ENCODE measurements at places on chromosomes 6 and 20.
A peak's percentile ranks its signal among the peaks of the same experiment; 100 is the strongest.

DNA sequence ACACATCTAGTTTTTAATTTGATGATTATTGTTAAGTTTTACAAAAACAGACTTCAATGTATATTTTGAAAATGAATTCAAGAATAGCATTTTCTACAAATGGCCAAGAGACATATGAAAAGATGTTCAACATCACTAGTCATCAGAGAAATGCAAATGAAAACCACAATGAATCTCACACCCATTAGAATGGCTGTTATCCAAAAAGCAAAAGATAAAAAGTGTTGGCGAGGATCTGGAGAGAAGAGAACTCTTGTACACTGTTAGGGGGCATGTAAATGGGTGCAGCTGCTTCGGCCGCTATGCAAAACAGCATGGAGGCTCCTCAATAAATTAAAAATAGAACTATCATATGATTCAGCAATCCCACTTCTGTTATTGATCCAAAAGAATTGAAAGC lies 185.8 kb upstream of the CCN2 start:
- DNase-seq: no peak

DNA sequence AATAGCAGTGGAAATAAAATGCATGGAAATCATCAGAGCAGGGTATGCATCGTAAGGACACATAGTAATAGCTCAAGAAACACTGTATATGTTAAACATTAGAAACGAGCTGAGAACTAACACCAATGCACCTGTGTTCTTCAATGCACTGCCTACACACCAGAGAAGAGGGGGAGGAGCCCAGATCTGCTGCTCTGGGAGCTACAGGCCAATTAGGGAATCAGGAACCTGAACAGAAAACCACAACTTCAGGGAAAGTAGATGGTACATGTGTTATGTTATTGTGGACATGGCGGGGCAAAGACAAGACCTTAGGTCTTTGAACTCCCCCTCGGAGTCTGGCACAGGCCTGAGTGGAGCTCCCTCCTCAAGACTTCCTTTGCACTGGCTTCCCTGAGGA lies 39.7 kb downstream of the RIPOR3 start:
- no peak for DNase-seq

- DNase-seq: no peak
Observed at GRCh38 chr6:31558631-31559500, 11.5 kb downstream of the NFKBIL1 start.

GRCh38 chr20:31675828-31676608 lies 38.3 kb downstream of the COX4I2 start:
- no peak for DNase-seq

- no peak for DNase-seq
Observed at GRCh38 chr6:15326067-15326614, 80.3 kb downstream of the JARID2 start.

DNA sequence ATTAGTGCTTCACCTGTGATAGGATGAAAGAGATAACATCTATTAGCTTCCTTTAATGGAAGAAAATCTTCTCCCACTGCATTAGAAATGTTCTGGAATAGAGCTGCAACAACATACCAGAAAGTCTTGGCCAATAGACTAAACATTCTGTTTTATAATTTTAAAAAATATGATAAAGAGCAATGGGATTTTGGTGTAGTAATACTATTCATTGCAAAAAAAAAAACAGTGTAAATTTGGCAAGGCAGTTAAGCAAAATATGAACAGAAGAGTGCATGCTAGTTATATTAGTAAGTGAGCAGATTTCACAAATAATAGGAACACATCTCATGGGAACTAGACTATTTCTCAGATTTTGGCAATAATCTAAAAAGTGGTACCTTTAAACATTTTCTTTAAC lies 43.3 kb downstream of the SOX4 start:
- DNase-seq: no peak

DNA sequence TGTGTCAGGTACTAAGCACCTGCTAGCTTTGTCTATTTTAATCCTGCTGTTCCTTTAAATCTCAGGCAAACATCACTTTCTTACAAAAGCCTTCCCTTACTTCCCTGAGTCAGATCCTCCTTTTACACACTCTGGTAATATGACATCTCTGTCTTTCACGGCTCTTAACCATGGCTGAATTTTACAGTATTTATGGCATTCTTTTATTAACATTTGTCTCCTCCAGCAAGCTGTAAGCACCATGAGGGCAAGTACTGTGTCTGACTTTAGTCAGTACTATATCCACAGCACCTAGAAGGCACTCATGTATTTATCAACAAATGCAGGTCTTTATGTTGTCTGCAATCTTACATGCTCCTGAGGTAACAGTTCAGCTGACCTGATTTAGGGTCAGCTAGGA lies 33.7 kb upstream of the HBS1L start:
- DNase-seq: no peak

GRCh38 chr6:159978291-159979135 lies 9.6 kb downstream of the IGF2R start:
- DNase-seq: no peak

GRCh38 chr6:70520575-70520974 lies 46.2 kb upstream of the SDHAF4 start:
- DNase-seq: no peak

DNA sequence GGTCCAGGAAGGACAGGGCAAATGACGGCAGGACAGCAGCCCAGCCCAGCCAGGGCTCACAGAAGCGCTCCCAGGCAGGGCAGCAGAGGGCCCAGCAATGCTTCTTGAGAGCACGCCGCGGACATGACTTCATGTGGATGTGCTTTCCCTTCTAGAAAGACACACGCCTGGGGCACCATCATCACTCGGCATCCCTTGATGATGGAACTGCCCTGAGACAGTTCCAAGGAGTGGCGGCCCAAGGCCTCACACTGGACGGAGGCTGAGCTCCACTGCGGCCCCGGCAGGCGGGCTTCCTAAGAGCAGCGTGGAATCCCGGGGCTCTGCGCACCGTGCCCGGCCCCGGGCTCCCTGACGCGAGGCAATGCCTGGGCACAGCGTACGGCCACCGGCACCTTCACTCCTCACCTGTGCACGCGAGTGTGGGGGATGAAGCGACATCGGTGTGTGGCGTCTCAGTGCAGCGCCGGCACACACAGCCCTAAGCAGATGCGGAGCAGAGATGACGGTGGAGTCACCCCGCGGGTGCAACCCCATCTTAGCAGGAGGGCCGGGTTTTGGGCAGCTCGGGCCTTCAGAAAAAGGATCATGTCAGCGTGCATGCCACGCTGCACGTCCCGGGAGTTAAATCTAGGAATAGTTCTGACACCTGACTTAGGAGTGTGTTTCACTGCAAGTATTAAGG lies 86.6 kb downstream of the THBS2 start:
- no peak for DNase-seq

DNA sequence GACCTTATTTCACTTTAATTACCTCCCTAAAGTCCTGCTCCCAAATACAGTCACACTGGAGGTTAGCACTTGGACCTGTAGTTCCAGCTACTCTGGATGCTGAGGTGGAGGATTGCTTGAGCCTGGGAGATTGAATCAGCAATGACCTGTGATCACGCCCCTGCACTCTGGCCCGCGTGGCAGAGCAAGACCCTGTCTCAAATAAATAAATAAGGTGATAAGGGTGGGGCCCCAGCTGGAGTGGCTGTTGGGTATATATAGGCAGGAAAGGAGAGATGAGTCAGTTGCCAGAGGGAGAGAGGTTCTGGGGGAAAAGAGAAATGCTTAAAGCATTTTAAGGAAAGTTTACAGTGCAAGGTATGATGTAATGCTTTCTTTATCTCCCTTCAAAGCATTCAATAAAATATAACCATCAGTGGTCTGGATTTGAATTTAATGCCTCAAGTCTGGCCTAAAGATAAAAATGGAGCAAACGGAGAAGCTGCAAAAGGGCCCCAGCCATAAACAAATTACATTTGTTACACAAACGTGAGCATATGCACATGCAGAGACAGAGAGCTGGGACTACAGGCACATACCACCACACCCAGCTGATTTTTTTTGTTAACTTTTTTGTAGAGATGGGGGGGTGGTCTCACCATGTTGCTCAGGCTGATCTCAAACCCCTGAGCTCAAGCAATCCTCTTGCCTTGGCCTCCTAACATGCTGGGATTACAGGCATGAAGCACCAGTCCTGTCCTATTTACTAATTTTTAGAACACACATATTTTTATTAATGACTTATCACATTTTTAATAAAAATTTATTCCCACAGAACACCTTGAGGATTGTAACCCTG lies 6.1 kb upstream of the PM20D2 start:
- DNase-seq: no peak

GRCh38 chr20:40390654-40391053 lies 298.4 kb downstream of the MAFB start:
- DNase-seq: no peak

DNA sequence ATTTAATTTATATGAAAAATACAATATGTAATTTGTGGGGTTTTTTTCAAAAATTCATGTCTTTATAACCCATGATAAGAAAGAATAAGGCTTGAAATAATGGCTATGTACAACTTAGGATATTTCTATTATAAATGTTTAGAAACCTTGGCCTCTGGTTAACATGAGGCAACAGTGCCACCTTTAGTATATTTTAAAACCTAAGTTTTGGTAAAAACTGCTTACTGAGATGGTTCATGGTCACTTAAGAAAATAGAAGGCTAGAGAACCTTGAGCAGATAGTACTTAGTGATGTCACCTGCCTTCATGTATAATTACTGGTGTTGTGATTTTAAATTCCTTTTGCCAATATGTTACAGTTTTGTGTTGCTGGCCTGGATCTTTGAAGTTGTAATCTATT lies 176.4 kb downstream of the ADGB start:
- DNase-seq: no peak

DNA sequence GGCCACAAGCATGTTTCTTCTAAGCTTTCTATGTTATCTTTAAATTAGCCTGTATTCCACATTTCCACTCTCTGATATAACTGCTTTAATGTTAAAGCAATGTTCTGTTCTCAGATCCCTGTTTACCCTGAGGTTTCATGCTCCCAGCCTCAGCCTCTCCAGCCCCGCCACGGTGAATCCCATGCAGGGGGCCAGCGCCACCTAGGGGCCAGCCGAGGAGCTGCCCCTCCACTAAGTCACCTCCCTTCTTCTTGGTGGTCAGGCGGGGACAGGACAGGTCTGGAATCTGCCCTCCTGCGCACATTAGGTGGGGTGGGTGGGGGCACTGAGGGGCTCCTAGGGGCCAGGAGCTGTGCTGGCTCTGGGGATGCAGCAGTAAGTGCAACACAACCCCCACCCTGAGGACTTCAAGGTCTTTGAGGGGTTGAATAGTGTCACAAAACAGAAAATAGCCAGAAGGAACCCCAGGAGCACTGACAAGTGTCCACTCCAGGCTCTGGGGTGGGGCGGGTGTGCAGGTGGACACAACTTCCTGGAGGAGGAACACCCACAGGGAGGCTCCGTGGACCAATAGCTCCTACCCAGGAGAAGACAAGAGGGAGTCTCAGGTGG lies 61.6 kb downstream of the RAB44 start:
- DNase-seq: peak; percentile 64

GRCh38 chr6:151447237-151447636 lies 4.7 kb downstream of the RMND1 start:
- DNase-seq: no peak

DNA sequence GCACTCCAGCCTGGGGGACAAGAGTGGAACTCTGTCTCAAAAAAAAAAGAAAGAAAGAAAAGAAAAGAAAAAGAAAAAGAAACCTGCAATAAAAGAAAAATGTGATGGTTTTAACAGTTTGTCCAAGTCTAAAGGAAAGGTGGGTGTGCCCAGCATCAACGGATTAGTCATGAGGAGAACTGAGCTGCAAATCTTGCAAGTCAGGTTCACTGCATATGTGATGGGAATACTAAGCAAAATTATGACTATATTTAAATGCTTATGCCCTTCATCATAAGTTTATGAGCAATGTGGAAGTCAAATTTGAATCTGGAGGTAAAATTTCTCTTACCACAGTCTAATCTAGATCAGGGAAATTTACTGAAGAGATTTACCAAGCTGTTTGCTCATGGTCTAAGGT lies 13.1 kb upstream of the CDK19 start:
- no peak for DNase-seq

- DNase-seq: no peak
Observed at GRCh38 chr6:35139924-35140638, 1.1 kb downstream of the TCP11 start.

DNA sequence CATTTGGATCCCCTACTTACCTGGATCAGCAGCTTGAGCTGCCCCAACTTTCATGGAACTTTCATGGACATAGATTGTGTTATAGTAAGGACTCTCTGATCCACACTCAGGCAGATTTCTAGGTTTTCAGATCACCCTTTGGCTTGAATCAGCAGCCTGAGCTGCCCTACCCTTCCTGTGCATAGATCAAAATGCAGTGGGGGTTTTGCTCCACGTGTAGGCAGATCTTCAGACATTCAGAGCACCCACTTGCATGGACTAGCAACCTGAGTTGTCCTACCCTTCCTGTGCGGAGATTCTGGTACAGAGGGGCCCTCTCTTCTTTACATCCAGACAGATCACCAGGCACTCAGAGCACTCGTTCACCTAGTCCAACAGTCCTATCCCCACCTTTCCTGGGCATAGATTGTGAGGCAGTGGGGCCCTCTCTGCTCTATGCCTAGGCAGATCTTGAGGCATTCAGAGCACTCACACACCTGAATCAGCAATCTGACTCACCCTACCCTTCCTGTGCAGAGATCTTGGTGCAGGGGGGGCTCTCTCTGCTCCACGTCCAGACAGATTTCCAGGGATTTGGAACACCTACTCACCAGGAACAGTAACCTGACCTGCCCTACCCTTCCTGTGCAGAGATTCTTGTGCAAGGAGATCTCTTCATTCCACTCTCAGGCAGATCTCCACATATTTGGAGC lies 705.2 kb upstream of the NRSN1 start:
- DNase-seq: no peak

GRCh38 chr6:136822046-136822375 lies 381 bp upstream of the PEX7 start:
- DNase-seq: no peak

DNA sequence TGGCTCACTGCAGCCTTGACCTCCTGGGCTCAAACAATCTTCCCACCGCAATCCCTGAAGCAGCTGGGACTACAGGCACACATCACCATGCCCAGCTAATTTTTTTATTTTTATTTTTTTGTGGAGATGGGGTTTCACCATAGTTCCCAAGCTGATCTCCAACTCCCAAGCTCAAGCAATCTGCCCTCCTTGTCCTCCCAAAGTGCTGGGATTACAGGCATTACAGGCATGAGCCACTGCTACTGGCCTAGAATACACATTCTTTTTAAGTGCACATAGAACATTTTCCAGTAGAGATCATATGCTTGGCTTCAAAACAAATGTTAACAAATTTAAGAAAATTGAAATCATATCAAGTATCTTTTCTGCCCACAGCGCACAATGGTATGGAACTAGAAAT lies 176.8 kb upstream of the MARCKS start:
- DNase-seq: no peak

DNA sequence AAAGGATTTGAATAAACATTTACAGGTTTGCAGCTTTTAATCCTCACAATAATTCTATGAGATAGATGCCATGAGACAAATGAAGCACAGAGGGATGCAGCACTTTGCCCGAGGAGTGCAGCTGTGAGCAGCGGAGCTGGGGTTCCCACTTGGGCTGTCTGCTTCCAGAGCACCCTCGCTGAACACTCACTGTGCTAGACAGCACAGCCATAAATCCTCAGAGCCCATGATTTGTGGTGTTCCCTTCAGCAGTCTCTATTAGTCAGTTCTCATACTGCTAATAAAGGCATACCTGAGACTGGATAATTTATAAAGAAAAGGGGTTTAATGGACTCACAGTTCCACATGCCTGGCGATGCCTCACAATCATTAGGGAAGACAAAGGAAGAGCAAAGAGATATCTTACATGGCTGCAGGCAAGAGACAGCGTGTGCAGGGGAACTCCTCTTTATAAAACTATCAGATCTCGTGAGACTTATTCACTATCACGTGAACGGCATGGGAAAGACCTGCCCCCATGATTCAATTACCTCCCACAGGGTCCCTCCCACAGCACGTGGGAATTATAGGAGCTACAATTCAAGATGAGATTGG lies 25.3 kb upstream of the CTAGE9 start:
- no peak for DNase-seq

All from activated CD4-positive, CD25-positive, alpha-beta regulatory T cell (primary cell).